SK-N-SH treated with all-trans-retinoic acid at 6 μM for 48 hours (cell line): ENCODE measurements at places on chromosomes 4 and X.

DNA sequence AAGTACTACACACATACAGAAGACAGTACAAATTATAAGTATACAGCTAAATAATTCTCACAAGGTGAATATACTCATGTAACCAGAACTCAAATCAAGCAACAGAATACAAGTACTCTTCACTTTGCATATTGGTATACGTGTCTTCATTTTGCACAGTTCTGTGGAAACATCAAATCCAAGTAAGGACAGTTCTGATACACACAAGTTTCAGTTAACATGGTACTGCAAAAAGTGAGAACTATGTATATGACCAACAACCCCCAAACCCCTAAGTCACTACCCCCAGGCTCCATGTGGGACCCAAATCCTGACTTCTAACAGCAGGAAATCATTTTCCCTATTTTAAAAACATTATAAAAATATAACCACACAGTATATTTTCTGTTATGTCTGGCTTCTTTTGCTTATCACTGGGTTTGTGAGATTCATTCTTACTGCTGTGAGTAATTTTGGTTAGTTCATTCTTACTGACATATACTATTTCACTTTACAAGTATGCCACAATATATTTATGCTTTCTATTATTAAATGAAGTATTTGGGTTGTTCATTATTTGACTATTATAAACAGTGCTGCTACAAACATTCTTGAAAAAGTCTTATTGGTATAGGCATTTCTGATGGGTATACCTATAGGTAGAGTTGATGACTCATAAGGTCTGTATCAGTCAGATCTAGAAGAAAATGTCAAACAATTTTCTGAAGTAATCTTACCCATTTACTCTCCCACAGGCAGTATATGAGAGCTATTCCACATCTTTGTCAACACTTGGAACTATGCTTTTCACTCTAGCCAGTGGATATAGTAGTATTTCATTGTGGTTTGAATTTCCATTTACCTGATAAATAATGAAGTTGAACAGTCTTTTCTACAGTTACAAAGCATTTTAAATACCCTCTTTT, 47.0 kb downstream of the SCLT1 start:
- no peak for ATAC-seq

- no peak; the same call in 1 of the 3 replicates for ATAC-seq
Measured at GRCh38 chrX:48509619-48510018, 827 bp downstream of the PORCN start.

DNA sequence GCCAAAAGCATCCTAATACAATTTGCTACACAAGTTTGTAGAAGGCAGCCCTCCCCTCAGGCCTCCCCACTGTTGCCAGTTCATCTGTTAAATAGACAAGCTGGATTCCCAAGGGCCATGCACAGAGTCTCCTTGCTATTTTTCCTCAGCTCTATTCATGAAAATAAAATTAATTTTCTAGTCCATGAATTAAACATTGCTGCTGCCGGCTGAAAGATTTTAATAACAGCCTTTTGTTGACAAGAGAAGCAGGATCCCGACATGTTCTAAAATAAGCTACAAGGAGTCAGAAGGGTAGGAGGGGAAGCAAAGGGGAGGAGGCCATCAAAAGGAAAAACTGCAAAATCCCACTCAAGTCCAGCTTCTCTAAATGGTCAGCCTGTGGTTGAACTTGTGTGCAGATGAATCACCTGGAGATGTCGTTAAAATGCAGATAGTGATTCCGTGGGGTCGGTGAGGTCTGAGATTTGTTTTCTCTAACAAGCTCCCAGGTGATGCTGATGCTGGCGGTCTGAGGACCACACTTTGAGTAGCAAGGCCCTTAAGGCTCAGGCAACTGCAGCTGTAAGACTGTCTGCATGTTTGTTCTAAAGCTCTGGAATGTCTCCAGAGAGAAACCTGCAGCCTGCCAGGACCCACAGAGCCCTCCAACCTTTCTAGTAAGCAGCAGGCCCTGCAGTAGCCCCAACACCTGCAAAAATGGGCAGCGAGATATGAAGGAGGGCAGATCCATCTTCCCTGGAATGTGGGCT, 9.4 kb downstream of the SCD5 start:
- ATAC-seq: no peak

DNA sequence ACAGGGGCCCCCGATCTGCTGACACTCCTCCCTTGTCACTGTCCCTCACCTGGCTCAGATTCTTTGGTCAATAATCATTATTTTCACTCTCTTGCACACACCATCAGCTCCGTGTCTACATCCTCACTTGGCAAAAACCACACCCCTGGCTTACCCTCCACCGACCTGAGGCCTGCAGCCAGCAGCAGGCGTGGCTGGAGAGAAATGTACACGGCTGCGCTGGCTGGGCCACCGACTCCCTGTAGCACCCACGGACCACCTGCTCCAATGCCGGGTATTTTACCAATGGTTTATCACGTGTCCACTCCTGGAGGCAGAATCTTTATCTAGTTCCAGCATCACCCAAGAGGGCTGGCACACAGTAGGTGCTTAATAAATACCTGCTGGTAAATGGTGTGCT, 98.4 kb downstream of the WFS1 start:
- ATAC-seq: no peak

DNA sequence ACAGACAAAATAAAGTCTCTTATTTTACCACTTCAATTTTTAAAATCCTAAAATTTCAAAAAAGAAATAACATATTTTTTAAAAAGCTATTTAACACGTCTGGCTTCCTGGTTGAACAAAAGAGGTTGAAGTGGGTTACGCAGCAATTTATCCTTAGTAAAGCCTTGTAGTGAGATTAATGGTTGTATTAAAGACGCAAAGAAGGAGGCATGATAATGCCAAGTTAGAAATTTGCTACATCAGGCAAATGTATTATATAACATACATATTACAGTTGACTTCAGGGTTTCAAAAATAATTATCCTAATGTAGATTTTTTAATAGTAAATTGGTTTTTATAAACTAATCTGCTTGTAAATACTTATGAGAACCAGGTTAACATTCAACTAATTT, 35.3 kb downstream of the ANKRD17 start:
- peak; percentile 32 for ATAC-seq

DNA sequence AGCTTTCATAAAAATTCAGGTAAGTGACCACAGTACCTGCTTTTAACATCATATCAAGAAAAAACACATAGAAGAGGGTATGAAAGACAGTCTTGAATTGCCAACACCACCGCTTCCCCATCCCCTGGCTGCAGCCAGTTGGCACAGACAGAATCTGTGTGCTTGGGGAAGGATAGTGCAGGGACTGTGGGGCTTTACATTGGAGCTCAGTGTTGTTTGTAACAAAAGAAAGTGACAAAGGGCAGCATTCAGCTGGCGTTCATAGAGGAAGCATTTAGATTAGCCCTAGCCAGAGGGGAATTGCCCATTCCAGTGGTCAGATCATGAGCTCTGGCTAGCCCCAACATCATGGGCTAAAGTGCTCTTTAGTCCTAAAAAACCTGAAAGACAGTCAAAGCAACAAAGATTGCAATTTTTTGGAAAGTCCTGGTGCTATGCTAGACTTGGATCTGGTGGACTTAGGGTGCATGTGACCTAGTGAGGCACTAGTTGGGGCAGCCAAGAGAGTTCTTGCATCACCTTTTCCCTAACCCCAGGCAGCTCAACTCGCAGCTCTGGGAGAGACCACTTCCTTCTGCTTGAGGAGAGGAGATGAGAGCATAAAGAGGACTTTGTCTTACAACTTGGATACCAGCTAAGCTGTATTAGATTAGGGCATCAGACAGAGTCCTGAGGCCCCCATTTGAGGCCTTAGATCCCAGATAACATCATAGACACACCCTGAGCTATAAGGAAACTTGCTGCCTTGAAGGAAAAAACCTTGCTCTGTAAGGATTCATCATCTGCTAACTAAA, 1602.4 kb upstream of the ADGRL3 start:
- no peak for ATAC-seq

DNA sequence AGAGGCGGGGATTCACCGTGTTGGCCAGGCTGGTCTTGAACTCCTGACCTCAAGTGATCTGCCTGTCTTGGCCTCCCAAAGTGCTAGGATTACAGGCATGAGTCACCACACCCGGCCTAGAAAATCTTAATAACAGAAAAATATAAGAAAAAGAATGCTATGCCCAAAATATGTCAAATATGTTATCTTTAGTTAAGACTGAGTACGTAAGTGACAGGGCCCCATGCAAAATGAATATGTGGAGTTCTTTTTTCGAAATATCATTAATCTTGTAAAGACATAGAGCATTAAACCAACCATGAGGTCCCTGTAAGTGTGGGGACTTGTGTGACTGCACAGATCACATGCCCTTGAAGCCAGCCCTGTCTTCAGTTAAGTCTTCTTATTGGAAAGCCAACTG, 8.9 kb upstream of the ZNF518B start:
- ATAC-seq: no peak

DNA sequence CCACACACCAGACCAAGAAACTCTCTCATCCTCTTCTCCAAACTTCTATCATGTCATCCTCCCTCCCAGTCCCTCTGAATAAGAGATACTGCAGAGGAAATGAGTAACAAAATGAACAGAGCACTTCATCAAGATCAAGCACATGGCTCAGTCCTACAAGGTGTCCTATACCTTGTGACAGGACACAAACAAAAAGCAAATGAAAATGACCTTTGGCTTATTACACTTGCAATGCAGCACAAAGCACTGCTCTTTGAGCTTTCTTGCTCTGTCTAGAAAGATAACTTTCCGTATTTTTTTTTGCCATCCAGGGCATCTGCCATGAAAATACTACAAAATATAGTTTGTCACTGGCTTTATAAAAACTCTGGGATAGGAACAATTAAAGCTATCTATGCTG, 402.7 kb downstream of the HNRNPD start:
- ATAC-seq: no peak

DNA sequence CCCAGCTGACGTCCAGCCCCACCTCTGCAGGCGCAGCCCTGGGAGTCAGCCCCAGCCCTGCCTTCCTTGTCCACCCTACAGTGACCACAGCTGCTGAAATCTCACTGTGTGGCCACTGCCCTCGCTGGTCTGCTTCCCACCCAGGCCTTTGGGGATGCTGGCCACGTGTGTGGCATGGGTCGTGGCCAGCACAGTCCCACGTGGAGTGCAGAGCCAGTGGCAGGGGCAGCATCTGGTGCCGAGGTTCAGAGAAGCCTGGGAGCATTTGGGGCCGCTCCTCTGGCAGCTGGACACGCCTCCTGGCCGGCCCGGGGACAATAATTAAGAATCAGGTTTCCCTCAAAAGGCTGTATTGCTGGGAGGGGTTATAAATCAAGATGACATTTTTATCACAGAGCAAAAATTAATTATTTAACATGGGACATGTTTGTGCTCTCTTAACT, 92.1 kb downstream of the HMX1 start:
- ATAC-seq: no peak

DNA sequence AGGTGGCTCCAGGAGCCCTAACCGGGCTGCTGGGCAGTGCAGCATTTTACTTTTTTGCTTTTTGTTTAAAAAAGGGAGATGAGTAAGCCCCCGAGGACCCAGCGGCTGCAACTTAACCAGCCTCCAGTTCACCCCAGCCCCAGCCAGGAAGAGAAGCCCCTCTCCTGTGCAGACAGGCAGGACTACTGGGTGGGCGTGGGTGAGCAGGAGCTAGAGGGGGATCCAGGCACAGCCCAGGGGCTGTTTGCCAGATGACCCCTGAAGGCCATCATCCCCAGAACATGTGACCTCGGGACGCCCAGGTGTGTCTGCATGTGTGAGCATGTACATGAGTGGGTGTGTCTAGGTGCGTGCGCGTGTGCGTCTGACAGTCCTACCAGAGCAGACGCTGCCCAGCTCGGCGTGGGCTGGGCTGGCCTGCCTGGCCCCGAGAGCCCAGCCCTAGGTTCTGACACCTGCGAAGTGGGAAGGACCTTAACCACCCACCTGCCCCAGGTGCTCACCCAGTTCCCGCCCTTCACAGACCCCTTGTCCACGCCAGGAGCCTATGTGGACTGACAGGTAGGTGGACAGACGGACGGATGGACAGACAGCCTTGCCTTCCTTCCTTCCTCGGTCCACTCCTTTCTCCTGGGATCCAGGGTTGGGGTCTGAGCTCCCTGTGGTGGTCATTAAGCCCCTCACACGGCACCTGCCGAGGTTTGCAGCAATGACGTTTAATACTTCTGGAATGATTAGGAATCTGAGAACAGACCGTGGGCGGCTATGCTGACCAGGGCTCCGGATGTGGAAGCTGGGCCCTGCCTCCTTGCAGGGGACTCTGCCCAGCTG, 7.8 kb upstream of the HAUS3 start:
- ATAC-seq: no peak

DNA sequence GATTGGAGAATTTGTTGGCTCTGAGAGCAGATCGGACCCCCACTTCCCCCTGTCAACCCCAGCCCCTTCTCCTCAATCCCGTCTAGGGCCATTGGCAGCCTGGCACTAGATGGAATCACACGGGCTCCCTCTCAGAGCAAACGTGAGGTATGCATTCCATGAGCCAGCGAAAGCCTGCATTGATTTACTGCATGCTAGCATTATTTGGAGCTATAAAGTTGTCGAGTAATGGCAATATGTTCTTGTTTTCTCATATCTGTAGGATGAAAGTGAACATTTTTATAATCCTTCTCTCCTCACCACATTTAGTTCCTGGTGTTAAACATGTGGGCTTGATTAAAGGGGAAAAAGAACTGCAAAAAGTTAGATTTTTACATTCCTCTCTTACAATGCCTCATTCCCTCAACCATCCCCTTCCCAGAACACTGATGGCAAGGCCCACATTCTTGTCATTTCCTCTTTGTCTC, 159.2 kb downstream of the SPRY1 start:
- peak; percentile 67 for ATAC-seq

DNA sequence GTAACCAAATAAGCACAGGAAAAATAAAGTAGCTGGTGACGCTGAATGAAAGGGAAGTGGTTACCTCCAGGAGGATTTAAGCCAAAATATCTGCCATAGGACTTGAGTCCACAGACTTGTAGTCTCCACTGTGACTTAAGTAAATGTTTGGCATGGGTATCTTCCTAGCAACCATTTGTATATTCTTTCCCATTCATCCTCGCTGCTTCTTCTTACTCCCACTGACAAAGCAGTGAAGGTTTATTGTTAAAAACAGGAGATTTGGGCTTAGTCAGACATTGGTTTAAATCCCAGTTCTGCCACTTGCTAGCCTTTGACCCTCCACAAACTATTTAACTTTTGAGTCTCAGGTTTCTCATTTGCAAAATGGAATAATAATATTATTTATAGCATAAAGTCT, 22.3 kb downstream of the COL4A6 start:
- ATAC-seq: no peak

GRCh38 chr4:40608628-40609027, 21.0 kb downstream of the RBM47 start:
- peak; percentile 95 for ATAC-seq

GRCh38 chr4:121824171-121824527, 466 bp upstream of the CCNA2 start:
- ATAC-seq: no peak

DNA sequence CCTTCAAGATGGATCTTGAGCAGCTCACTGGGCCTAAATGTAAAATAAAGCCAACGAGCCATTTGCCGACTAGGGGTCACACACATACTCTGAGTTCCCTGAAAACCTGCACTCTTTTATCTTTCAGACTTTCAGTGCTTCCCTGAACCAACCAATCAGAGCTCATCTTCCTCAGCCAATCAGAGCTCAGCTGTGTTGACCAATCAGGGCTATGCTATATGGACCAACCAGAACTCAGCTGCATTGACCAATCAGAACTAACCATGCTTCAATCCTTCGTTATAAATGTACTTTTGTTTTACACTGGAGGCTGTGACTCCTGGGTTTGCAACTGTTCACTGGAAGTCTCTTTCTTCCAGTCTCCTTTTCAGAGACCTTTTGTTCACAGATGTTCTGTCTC, 19.3 kb downstream of the SLC25A53 start:
- ATAC-seq: peak; percentile 38; the same call in 1 of the 3 replicates
